ENCODE measurements at places on chromosomes 12 and 14.

DNA sequence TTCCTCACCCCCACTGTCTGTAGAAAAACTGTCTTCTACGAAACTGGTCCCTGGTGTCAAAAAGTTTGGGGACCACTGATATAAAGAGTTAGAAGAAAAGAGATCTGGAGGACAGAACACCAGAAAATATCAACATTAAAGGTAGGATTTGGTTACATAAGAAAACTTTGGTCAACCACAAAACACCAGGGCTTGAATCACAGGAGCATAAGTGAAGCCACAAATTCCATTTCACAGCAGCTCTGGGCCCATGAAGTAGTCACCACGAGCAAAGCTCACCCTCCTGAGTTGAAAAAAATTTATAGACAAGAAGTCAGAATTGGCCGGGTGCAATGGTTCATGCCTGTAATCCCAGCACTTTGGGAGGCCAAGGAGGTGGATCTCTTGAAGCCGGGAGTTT is 19.4 kb downstream of the RALGAPA1 start:
- peaks cover 10% of the 10 kb centered on the region for H3K4me1 ChIP-seq
- H3K27ac ChIP-seq: no peak overlapping the region
- peak; percentile 9 for DNase-seq
- H3K4me3 ChIP-seq: no peak overlapping the region
- H3K27me3 ChIP-seq: no peaks in the 10 kb centered on the region

GRCh38 chr12:57462912-57463253 is 3.3 kb downstream of the GLI1 start:
- peak overlapping the region; percentile 88 for H3K4me3 ChIP-seq
- H3K36me3 ChIP-seq: peaks cover 10% of the 10 kb centered on the region
- peaks cover 35% of the 10 kb centered on the region for H3K4me1 ChIP-seq
- DNase-seq: no peak

DNA sequence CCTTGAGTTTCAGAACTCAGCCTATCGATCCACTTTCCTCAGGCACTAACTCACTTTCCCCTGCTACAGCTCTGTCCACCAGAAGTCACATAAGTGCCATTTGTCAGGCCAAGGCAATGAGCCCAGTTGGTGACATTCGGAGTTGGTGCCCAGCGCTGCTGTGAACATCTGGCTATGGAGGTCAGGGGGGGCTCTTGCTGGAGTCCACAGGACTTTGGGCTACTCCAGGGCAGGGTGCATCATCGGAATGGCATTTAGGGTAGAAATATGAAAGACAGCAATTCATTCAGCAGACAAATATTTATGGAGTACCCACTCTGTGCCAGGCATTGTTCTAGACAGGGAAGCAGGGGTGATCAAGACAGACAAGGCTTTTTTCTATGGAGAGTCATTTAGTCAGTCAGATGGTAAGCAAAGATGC is 1.5 kb upstream of the PPP1CC start:
- DNase-seq: no peak
- peak overlapping the region; percentile 99 for H3K4me3 ChIP-seq
- H3K27ac ChIP-seq: no peak overlapping the region
- H3K27me3 ChIP-seq: no peaks in the 10 kb centered on the region
- H3K4me1 ChIP-seq: peaks cover 27% of the 10 kb centered on the region
- H3K36me3 ChIP-seq: peaks cover 25% of the 10 kb centered on the region

DNA sequence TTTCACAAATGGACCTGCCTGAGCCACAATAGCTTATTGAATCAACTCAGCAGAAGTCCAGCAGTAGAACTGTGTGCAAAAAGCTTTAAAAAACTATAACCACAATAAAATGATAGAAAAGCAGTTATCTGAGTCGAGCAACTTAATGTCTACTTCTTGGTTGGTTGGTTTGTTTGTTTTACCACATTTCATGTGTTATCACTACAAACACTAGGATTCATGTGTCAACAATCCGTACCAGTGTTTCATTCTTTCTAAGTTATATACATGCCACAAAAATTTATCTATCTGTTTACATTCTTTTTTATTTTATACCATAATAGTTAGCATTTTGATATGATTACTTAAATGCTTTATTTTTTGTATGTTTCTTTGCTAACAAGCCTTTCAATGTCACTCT is 339.0 kb downstream of the KCNH5 start:
- H3K36me3 ChIP-seq: no peaks in the 10 kb centered on the region
- H3K4me1 ChIP-seq: no peaks in the 10 kb centered on the region
- no peak for DNase-seq
- H3K4me3 ChIP-seq: no peak overlapping the region

DNA sequence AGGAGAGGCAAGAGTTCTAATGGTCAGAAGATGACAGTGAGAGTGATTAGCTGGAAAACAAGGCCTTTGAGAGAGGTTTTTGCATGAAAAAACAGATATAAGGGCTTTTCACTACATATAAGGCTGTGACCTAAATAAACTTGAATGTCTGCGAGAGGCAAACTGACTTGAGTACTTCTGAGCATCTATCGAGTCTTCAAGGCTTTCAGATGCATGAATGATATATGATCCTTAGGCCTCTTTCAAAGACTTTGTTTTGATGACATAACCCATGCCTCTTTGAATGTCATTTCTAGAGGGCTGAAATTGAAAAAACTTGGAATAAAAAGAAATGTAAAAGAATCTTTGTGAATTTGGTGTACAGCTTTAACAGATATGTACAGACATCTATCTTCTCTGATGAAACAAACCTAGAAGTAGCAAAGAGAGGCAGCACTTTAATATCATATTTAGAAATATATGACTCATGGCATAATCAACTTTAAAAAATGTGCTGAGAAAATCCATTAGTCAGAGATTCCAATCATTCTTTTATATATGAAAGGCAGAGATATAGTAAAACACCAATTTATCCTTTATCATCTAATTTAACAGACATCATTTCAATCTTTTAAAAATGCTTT is 72.6 kb downstream of the PPM1H start:
- H3K4me3 ChIP-seq: no peak overlapping the region
- H3K27me3 ChIP-seq: peaks cover 15% of the 10 kb centered on the region
- DNase-seq: no peak
- no peaks in the 10 kb centered on the region for H3K4me1 ChIP-seq
- H3K27ac ChIP-seq: no peak overlapping the region

GRCh38 chr12:46831335-46832129 is 5.7 kb upstream of the SLC38A4 start:
- H3K27ac ChIP-seq: no peak overlapping the region
- peaks cover 8% of the 10 kb centered on the region for H3K4me1 ChIP-seq
- H3K4me3 ChIP-seq: no peak overlapping the region
- H3K27me3 ChIP-seq: peaks cover 79% of the 10 kb centered on the region
- no peak for DNase-seq
- H3K36me3 ChIP-seq: no peaks in the 10 kb centered on the region

DNA sequence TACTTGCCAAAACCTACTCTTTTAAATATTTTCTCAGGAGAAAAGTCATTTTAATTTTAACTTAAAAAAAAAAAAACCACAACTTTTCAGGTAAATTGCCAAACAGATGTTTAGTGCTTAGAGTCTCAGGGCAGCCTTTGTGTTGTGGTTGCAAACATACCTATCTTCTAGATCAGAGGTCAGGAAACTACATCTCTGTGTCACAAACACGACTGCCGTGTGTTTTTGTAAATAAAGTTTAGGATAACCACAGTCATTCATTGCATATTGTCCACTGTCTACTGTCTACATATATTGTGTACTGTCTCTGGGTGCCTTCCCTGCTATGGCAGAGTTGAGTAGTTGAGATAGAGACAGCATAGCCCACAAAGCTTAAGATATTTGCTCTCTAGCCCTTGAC is 48.9 kb downstream of the DYRK2 start:
- peaks cover 47% of the 10 kb centered on the region for H3K27me3 ChIP-seq
- peaks cover 40% of the 10 kb centered on the region for H3K4me1 ChIP-seq
- no peak overlapping the region for H3K27ac ChIP-seq
- H3K4me3 ChIP-seq: peak overlapping the region; percentile 81

- DNase-seq: no peak
- peaks cover 24% of the 10 kb centered on the region for H3K27me3 ChIP-seq
- peaks cover 2% of the 10 kb centered on the region for H3K4me1 ChIP-seq
- H3K36me3 ChIP-seq: no peaks in the 10 kb centered on the region
These were observed at the start of gene KLRK1 for GRCh38 chr12:10389904-10390303. Gene KLRK1, minus strand, starts transcription at chr12:10390041. Its CDS starts 1,231 bp downstream, at chr12:10388810.

GRCh38 chr12:57545809-57546437 is 1.1 kb downstream of the DCTN2 start:
- peaks cover 9% of the 10 kb centered on the region for H3K36me3 ChIP-seq
- no peak for DNase-seq
- peaks cover 11% of the 10 kb centered on the region for H3K27me3 ChIP-seq
- H3K27ac ChIP-seq: peak overlapping the region; percentile 98

GRCh38 chr12:29921307-29921706 is 137.6 kb upstream of the TMTC1 start:
- H3K36me3 ChIP-seq: no peaks in the 10 kb centered on the region
- no peak for DNase-seq
- H3K4me3 ChIP-seq: no peak overlapping the region
- no peaks in the 10 kb centered on the region for H3K4me1 ChIP-seq
- H3K27me3 ChIP-seq: no peaks in the 10 kb centered on the region

GRCh38 chr12:56838621-56839488 is 75.7 kb downstream of the HSD17B6 start:
- H3K36me3 ChIP-seq: no peaks in the 10 kb centered on the region
- H3K27ac ChIP-seq: no peak overlapping the region
- peaks cover 9% of the 10 kb centered on the region for H3K27me3 ChIP-seq
- H3K4me1 ChIP-seq: peaks cover 8% of the 10 kb centered on the region
- H3K4me3 ChIP-seq: no peak overlapping the region

DNA sequence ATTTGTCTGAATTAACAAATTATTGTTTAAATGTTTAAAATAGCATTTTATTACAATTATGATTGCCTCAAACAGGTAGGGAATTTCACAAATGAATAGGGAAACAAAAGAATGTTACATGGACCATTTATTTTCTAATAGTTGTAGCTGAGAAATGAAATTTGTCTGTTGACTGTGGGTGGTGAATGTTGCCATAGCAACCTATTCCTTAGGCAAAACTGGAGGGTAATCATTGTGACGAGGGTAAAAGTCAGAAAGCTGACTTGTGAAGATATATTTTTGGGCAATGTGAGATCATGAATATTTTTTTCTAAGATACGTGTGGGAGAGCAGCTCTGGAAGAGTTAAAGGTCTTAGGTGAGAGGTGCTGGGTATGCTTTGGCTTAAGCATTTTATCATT is 24.2 kb upstream of the CLEC14A start:
- no peaks in the 10 kb centered on the region for H3K4me1 ChIP-seq
- H3K27me3 ChIP-seq: no peaks in the 10 kb centered on the region
- H3K4me3 ChIP-seq: no peak overlapping the region
- DNase-seq: no peak
- no peaks in the 10 kb centered on the region for H3K36me3 ChIP-seq
- H3K27ac ChIP-seq: no peak overlapping the region

DNA sequence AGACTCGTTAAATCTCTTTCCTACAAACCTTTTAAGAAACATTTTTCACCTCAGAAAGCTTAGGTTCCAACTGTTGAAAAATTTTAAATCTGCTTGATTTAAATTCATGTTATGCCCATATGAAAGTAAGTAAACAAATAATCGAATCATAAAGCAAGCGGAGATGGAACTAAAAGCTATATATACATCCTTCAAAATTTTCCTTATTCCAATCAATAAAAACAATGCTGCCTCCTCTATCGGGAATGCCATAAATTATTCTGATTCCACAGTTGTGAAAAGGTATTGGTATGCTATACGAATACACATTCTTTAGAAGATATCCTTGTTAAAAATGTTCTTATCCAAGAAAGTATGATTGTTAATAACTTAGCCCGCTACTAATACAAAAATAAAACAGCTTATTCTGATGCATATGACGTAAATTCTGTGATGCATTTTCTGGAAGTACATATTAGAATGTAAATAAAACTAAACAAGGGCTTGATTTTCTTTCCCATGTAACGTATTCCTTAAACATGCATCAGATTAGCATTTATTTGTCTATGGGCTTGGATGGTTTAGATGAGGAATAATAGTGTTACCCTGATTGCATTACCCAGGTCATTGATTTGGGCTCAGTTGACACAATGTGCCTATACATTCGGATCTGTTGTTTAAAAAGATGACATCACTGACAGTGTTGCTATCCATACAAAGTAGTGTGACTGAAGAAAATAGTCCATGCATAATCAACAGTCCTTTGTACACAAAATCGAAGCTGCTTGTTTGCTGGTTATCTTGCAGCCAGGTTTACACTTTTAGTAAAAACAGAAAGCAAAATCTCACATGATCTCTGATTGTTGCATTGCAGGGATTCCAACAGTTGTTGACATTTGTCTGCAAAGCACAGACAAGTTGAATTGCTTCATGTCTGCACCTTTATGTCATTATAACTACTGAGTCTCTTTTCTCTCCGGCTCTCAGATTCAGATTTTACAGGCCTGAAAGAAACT is 656 bp upstream of the DTD2 start:
- DNase-seq: no peak
- H3K4me3 ChIP-seq: peak overlapping the region; percentile 97
- H3K4me1 ChIP-seq: peaks cover 32% of the 10 kb centered on the region
- H3K36me3 ChIP-seq: no peaks in the 10 kb centered on the region
- peaks cover 7% of the 10 kb centered on the region for H3K27me3 ChIP-seq

DNA sequence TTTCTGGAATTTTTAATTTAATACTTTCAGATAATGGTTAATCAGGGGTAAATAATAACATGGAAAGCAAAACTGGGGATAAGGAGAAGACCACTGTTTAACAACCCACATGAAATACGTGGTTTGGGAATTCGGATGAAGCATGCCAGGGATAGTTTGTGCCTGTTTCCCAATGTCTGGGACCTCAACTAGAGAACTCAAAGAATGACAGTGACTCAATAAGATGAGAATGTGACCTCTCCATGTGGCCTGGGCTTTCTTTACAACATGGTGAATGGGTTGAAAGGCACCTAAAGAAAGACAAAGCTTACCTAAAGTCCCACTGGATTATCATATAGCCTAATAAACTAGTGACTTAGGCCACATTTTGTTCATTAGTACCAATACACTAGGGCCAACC is 460.3 kb upstream of the LRFN5 start:
- no peaks in the 10 kb centered on the region for H3K27me3 ChIP-seq
- no peak overlapping the region for H3K27ac ChIP-seq
- H3K4me1 ChIP-seq: no peaks in the 10 kb centered on the region
- H3K36me3 ChIP-seq: no peaks in the 10 kb centered on the region
- no peak for DNase-seq

- DNase-seq: peak; percentile 32
- H3K4me1 ChIP-seq: peaks cover 1% of the 10 kb centered on the region
- H3K27me3 ChIP-seq: no peaks in the 10 kb centered on the region
- H3K27ac ChIP-seq: no peak overlapping the region
- peaks cover 8% of the 10 kb centered on the region for H3K36me3 ChIP-seq
These were observed 25.9 kb upstream of the CRIP2 start for GRCh38 chr14:105448706-105449111.

- no peak for DNase-seq
- H3K4me1 ChIP-seq: peaks cover 1% of the 10 kb centered on the region
- H3K27ac ChIP-seq: no peak overlapping the region
- no peaks in the 10 kb centered on the region for H3K27me3 ChIP-seq
- H3K4me3 ChIP-seq: no peak overlapping the region
These were observed 7.4 kb downstream of the RPL6 start for GRCh38 chr12:112401903-112402498.

- H3K27me3 ChIP-seq: no peaks in the 10 kb centered on the region
- H3K4me1 ChIP-seq: peaks cover 19% of the 10 kb centered on the region
- H3K4me3 ChIP-seq: peak overlapping the region; percentile 48
- peak; percentile 69 for DNase-seq
These were observed 50.9 kb upstream of the CCT2 start for GRCh38 chr12:69534389-69534822.
